ENCODE measurements at places on chromosomes 3 and 15.

- DNase-seq = no peak
- H3K4me1 ChIP-seq = peaks cover 14% of the 10 kb centered on the region
- no peaks in the 10 kb centered on the region for H3K36me3 ChIP-seq
- no peaks in the 10 kb centered on the region for H3K27me3 ChIP-seq
- peak overlapping the region; percentile 93 for H3K4me3 ChIP-seq
These were observed 1.6 kb downstream of the GABPB1 start for GRCh38 chr15:50353251-50353974.

GRCh38 chr3:158479051-158479450 lies 91.9 kb upstream of the MLF1 start:
- H3K4me1 ChIP-seq = no peaks in the 10 kb centered on the region
- no peak overlapping the region for H3K4me3 ChIP-seq
- no peaks in the 10 kb centered on the region for H3K27me3 ChIP-seq
- no peak for DNase-seq

GRCh38 chr3:13513913-13514517 lies 33.9 kb downstream of the HDAC11 start:
- H3K27me3 ChIP-seq = no peaks in the 10 kb centered on the region
- H3K27ac ChIP-seq = peak overlapping the region; percentile 92
- peaks cover 5% of the 10 kb centered on the region for H3K4me1 ChIP-seq
- H3K4me3 ChIP-seq = peak overlapping the region; percentile 17
- no peaks in the 10 kb centered on the region for H3K36me3 ChIP-seq

- DNase-seq = no peak
- H3K27me3 ChIP-seq = no peaks in the 10 kb centered on the region
- no peak overlapping the region for H3K4me3 ChIP-seq
- peak overlapping the region; percentile 32 for H3K27ac ChIP-seq
These were observed 25.5 kb upstream of the FGD5 start for GRCh38 chr3:14793126-14793857.

- H3K27me3 ChIP-seq = no peaks in the 10 kb centered on the region
- no peaks in the 10 kb centered on the region for H3K4me1 ChIP-seq
- H3K4me3 ChIP-seq = no peak overlapping the region
- no peak overlapping the region for H3K27ac ChIP-seq
- DNase-seq = no peak
These were observed 543.4 kb downstream of the GBE1 start for GRCh38 chr3:81218023-81218422.

Data from breast epithelium (tissue), 4 donors.